ENCODE measurements at places on chromosomes 6 and 20.

DNA sequence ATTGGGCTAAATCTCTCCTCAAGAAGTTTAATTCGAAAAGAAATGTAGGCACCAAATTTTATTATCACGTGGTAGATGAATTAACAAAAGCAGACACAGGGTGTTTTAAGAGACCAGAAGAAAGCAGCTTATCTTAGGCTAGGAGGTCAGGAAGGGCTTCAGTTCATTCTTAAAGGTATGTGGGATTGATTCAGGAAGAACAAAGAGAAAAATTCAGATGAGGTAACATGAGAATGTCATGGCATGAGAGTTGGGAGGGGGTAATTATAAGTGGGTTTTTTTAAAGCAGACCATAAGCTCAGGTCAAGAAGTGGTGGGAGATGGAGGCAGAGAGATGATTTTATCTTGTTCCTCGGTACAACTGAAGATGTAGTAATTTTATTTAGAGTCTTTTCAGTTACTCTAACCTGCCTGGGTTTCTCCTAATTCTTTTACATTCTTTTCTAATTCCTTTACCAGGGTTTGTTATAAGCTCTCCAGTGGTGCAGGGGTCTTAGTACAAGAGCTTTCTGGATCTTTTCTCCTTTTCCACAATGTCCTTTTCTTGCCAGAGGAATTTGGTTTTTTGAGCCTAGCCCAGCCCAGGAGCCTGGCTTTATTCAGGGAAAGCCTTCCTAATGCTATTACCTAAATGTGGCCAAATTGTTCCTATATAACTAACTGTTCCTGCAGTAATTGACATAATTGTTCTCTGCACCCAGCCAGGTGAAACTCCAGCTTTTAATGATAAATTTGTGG, 474.1 kb upstream of the BTBD3 start:
- DNase-seq, result no peak

DNA sequence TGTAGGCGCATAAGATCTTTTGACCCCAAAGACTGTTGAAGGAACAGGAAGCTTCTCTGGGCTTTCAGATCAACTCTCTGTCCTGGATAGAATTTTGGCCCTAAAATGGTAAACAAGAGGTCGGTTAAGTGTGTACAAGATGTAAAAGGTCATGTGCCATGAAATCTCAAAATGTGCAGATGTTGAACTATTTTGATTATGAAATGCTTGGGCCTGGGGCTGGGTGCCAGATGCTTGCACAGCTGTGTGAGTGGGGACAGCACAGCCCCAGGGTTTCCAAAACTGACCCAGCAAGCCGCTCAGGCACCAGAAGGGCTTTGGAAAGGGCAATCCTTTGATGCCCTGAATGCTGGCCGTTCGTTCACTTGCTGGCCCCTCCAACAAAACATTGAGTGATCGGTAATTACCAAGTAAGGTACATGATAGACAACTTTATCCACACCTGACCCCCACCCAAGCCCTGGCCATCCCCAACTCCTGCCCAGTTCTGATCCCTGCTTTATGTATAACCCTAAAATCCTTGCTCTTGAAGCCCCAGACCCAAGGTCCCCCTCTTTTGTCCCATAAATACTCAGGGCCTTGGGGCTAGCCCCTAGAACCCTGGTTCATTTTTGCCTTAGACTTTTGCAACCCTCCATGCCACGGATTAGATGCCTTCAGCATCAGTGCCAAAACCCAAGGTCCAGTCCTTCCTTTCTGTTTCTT, 1.9 kb downstream of the TMEM239 start:
- no peak for DNase-seq

DNA sequence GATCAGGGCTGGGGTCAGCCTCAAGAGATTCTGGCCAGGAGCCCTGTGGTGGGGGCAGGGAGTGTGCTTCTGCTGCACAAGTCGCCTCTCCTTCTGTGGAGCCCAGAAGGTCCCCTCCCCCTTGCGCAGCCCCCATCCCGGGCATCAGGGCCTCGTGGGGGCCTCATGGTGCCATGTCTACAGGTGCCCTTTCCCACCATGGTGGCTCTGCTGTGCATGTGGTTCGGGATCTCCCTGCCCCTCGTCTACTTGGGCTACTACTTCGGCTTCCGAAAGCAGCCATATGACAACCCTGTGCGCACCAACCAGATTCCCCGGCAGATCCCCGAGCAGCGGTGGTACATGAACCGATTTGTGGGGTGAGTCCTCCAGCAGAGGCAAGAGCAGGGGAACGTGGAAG, 48.1 kb downstream of the TM9SF4 start:
- no peak for DNase-seq

DNA sequence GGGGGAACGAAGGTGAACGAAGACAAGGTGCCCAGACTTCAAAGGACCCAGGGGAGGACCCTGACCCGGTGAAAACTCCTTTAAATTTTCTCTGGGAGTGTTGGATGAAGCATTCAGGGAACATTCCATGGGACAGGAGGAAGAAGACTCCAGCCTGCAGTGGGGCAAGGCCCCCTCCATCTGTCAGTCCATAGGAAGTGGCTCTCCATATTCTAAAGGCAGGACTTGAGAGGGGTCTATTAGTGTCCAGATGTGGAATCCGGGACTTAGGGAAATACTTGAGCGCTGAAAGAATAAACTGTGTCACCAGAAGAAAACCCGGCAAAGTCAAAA, 3.2 kb upstream of the BPIFA2 start:
- no peak for DNase-seq

DNA sequence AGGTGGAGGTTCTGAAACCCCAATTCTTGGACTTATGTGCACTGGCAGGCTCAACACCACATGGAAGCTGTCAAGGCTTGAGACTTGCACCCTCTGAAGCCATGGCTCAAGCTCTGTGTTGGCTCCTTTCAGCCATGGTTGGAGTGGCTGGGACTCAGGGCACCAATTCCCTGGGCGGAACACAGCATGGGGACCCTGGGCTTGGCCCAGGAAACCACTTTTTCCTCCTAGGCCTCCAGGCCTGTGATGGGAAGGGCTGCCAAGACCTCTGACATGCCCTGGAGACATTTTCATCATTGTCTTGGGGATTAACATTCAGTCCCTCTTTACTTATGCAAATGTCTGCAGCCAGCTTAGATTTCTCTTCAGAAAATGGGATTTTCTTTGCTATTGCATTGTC, 26.2 kb upstream of the CLDN20 start:
- no peak for DNase-seq

- no peak for DNase-seq
These were observed 147.0 kb downstream of the MYB start for GRCh38 chr6:135328136-135328535.

- no peak for DNase-seq
These were observed 79.3 kb downstream of the PLG start for GRCh38 chr6:160781298-160781697.

GRCh38 chr6:53989504-53989903, 121.7 kb upstream of the MLIP start:
- no peak for DNase-seq

DNA sequence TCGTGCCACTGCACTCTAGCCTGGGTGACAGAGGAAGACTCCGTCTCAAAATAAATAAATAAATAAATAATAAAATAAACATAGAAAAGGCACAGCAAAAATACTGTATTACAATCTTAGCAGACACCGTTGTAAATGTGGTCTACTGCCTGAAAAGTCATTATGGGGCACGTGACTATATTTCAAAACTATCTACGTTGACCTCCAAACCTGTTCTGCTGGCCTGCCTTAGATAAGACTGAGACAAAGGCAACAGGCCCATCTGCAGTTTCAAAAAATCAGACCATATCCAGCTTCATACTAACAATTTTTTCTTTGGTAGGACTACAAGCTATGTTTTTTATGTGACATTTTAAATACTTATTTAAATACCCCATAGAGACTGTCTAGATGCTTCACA, 59.1 kb downstream of the AGPAT4 start:
- DNase-seq, result no peak

DNA sequence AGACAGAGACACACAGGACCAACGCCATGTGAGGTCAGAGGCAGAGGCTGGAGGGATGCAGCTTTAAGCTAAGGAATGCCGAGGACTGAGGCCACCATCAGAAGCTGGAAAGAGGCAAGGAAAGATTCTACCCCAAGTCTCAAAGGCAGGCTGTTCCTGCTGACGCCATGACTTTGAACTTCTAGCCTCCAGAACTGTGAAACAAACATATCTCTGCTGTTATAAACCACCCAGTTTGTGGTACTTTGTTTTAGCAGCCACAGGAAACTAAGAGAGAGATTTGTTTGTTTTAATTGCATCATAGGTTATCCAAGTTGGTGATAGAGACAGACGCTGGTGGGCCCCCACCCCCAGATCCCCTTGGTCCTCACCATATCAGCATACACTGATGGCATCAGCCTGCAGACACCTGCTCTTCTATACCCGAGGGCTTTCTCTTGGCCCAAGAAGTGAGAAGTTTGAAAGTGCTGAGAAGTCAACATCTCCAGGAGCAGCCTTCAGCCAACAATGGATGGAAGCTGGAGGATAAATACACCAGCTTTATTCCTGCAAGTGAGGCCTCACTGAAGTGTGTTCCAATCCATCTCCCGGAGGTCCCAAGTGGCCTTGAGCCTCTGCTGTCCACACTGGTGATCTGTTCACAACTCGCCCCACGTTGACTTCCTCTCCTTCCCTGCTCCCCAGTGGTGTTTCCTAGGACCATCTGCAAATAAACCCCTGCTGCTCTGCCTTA, 154.7 kb downstream of the BTBD3 start:
- no peak for DNase-seq

DNA sequence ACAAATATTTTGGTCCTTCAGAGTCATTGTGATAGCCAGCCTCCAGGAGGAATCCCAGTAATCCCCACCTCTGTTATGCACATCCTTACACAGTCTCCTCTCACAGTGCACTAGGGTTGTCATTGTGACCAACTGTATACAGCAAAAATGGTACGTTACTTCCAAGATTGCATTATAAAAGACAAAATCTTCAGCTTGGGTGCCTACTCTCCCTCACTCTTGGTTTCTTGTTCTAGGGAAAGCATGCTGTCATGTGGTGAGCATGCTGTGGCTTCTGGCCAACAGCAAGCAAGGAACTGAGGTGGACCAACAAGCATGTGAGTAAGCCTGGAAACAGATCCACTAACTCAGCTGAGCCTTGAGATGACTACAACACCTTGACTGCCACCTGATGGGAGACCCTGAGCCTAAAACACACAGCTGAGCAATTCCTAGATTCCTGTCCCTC, 130.1 kb upstream of the DST start:
- DNase-seq, result no peak

DNA sequence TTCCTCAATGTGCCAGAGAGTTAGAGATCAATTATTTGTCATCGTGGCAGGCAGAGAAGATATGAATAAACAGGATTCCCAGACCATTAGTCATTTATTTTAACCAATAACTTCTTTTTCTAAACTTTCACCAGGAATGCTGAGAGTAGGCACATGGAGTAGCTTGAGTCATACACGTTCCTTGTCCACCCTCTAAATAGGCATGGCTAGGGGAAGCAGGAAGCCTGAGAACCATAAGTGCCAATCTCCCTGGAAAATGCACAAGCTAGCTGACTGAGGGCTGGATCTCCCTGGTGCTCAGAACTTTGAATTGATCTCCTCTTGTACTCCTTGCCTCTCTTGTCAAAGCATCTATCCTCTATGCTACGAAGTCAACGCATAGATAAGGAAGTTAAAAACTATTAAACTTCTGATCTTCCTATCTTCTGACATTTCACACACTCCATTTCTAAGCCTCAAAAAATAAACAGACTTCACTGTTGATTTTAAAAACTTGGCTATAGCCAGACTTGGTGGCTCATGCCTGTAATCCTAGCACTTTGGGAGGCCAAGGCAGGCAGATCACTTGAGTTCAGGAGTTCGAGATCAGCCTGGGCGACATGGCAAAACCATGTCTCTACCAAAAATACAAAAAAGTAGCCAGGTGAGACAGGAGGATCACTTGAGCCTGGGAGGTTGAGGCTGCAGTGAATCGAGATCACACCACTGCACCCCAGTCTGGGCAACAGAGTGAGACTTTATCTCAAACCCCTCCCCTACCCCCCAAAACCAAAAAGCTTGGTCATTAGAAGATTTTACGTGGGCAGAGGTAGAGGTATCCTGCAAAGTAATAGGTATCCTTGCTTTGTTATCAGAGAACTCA, 11.8 kb downstream of the ADTRP start:
- DNase-seq, result no peak

DNA sequence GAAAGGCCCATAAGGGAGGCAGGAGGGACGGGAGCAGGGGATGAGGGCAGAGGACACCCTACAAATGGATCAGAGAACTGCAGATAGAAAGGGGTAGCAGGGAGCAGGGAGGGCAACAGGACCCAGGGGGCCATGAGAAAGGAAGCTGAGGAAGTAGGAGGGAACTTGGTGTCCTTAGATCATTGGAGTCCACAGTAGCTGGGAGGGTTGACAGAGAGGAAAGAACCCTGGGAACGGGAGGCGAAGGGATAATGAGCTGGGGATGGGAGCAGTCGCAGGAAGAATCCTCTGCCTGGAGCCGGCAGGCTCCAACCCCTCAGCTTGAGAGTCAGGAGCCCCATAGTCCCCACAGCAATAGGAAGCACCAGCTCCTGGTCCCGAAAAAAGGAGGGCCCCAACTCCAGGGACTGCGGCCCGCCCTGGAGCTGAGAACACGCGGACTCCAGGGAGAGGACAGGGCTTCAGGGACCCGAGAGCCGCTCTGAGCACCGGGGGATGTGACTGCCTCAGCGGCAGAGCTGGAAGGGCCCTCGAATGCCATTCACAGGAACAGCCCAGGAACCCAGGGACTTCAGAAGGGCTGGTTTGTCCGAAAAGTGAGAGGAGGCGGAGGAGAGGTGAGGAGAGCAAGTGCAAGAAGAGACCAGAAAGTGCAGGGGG, 32.7 kb downstream of the HLA-A start:
- DNase-seq, result no peak

- no peak for DNase-seq
These were observed 202.8 kb upstream of the AGPAT4 start for GRCh38 chr6:161476711-161477110.

GRCh38 chr6:139868576-139868975, 494.1 kb upstream of the CITED2 start:
- DNase-seq, result no peak

DNA sequence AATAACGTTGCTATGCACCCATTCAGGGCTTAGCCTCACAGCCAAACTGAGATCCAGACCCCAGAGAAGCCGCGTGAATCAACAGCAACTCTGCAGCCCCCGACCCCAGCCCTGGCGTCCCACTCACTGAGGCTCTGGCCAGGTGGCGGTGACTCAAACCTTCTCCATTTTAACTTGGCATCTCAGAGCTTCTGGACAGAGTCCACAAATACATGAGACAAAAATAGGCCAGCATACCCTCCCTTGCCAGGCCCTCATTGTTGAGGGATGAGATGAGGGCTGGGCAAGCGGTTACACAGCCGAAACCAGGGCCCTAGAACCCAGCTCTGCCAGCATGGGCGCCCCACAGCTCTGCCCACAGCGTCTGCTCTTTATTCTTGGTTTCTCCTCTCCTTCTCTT, 118.4 kb downstream of the MYLK4 start:
- DNase-seq, result no peak

GRCh38 chr6:48048451-48049146, 62.4 kb downstream of the PTCHD4 start:
- no peak for DNase-seq

DNA sequence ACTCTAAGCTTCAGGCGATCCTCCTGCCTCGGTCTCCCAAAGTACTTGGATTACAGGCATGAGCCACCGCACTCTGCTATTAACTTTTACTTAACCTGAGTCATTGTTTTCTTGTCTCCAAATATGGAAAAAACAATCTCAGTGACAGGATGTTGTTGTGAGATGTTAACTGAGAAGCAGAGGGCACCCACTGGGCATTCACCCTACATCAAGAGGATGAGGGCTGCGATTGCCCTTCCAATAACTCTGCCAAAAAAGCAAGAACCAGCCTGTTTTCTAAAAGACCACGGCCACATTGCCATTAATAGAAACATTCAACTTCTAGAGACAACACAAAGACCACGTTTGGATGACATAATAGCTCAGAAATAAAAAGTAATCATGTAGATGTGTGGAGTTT, 107.6 kb upstream of the SGK1 start:
- no peak for DNase-seq

GRCh38 chr20:14878676-14879019, 541.2 kb upstream of the FLRT3 start:
- no peak for DNase-seq

Measured in activated naive CD4-positive, alpha-beta T cell treated with anti-CD3 and anti-CD28 coated beads, Interleukin-2, amount 10 ng/mL, durations not matched to agents 7 days and 5 days (primary cell).